ENCODE measurements at places on chromosomes 13 and 19. TPM values are rescaled to one million over a fixed set of nuclear protein-coding genes. Genes with fewer than 3 reads are reported as not detected.
A peak's percentile ranks its signal among the peaks of the same experiment; 100 is the strongest.

- no peak for DNase-seq
Observed at GRCh38 chr13:111916201-111916600, 150.7 kb upstream of the SOX1 start.

GRCh38 chr19:50772476-50772875 lies 2.2 kb downstream of the GPR32 start:
- no peak for DNase-seq

DNA sequence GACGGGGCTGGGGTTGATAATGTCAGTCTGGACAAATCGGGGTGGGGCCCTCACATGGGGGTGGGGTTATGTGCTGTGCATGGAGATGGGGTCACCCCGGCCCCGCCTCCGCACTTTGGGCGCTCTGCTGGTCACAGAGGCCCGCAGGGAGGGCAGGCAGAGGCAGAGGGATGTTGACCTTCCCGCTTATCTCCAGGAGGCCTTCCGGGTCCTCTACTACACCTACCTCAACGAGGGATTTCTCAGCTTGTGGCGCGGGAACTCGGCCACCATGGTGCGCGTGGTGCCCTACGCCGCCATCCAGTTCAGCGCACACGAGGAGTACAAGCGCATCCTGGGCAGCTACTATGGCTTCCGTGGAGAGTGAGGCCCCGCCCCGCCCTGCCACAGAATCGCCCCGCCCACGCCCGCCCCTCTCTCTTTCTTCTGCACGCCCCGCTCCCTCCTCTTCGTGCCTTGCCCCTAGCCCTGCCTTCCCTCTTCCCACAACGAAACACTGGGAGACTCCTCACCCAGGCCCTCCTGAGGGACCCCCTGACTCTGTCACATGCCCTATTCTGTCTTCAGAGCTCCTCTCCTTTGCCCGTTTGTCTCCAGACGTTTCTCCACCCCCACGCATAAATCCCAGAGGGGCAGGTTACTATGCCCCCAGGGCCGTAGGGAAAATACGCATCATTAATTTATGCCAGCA lies 32.8 kb downstream of the TMEM161A start:
- peak; percentile 39 for DNase-seq

DNA sequence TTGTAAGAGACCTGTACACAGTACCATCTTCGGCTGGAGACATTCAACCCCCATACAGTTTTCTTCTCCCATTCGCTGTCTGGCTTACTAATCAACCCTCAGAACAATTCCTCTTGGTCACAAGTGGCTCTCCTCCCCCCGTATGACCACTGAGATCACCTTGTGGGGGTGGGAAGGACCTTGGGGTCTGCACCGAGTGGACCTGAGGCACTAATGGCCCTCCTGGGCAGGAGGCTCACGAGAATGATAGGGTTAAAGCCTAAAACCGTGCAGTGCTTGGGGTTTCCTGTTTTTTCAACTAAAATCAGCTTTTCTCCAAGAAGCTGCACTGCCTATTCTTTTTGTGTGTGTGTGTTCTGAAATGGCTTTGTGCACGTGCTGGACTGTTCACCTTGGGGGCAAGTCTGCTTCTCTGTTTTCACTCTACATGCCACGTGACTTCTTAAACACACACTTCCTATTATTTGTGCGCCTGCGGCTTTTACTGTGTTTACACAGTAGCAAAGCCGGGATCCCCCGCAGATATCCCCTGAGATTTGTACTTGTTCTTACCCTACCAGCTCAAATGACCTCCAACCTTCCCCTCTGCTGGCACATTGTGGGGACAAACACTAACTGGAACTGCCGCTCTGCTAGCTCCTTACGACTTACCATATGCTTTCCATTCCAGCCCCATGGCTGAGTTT lies 12.3 kb downstream of the RBM26 start:
- no peak for DNase-seq

DNA sequence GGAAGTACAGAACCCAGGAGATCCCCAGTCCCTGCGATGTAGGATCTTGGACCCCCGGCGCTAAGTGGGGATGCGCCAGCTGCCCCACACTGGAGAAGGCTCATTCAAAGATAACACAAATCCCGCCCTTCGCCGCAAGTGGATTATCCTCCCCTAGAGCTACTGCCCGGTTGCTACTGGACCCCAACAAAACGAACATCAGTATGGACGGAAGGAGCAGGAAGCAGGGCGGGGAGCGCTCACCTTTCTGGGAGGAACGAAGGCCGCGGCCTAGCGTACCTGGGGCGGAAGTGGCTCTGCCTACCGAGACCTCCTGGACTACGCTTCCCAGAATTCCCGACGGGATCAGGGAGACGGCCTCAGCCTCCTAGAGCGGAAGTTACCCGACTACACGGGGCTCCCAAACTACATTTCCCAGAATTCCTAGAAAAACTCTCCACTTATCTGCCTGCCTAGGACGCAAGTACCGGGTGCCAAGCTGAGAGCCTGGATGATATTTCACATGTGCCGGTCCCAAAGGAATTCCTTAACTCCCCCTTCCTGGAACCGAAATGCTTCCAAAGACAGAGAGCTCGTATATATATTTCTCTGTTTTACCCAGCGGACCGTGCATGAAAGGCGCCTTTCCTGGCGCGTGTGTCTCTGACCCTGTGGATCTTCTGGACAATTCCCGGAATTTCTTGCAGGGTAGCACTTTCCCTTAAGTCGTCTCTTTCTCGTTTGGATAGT lies at the start of gene ZNF112:
Gene ZNF112, minus strand, starts transcription at position 298 of the 729 bp plus-strand sequence. CDS start 16,141 bp downstream, outside the sequence.
- DNase-seq: peak; percentile 95

- no peak for DNase-seq
Observed at GRCh38 chr13:110251193-110251819, 55.7 kb downstream of the COL4A1 start.

PRPF31 gene
- total RNA-seq: 71.6 TPM

LGI4 gene
- 9.1 TPM for total RNA-seq

All from prostate gland (tissue), 2 donors.